ENCODE measurements at places on chromosomes 2 and 18.

- DNase-seq = no peak
These were observed 394.4 kb downstream of the FIGN start for GRCh38 chr2:163341426-163341825.

DNA sequence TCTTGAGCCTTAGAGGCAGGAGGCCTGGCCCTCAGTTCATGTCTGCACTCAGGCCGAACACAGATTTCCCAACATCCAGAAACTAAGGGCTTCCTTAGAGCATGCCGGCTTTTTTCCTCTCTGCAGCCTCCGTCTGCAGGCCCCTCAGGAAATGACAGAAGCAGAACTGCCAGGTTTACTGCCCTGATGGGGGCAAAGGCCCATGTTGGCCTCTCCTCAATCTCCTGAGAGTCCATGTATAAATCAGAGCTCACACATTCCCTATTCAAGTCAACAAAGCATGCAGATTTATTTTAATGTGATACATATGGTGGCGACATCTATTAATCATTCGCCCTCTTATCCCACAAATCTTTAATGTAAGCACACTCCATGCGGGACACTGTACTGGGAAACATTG is 475.6 kb upstream of the HS6ST1 start:
- no peak for DNase-seq

DNA sequence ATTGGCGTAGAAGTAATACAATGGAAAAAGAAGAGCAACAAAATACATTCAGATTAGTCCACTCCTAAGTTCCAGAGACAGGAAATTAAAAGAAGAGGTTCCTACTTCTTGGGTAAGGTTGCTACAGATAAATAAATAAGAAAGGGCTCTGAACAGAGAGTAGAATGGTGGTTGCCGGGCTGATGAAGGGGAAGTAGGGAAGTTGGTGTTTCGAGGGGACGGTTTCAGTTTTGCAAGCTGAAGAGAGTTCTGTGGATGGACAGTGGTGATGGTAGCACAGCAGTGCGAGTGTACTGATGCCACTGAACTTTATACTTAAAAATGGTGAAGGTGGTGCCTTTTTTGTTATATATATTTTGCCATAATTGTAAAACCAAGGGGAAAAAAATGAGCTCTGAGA is 48.2 kb downstream of the CABYR start:
- DNase-seq = no peak

GRCh38 chr18:23710068-23710527 is 20.8 kb downstream of the LAMA3 start:
- no peak for DNase-seq

DNA sequence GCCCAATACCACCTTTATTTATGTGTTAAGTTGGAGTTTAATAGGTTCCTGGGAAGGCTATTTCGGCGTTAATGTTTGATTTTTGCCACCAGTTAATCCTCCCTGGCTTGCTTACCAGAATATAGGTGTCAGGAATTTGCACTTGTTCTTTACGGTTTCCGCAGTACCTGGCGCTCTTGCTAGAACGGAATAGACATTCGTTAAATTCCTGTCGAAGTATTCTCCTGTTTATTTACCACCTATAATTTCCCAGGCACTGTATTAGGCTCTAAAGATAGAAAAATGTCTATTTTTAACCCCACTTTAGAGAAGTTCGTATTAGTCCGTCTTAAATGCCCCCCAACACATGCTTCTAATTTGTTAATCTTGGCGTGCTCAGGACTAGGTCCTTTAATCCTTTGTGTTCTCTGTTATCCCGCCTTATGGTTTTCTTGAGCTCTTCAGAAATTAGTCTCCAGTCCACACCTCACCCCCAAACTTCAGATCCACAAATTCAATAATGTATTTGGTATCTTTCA is 575 bp downstream of the CCDC150 start:
- no peak for DNase-seq

DNA sequence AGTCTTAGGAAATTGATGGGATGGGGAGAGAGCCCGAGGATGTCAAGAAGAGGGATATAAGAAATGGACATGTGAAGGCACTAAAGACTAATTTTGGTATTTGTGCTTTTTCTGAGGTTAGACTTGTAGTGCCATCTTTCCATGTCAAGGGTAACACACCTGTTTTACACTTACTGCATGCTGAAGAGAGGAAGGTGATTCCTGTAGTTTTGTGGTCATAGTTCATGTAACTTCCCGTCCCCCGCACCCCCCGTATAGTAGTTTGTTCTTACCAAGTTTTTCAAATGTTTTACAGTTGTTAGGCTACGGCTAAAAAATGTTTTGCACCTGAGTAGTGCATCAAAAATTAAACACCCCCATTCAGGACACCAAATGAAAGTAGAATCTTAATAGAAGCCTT is 73.8 kb downstream of the CLIP4 start:
- no peak for DNase-seq

GRCh38 chr2:148901142-148901541 is 26.1 kb downstream of the KIF5C start:
- DNase-seq = no peak

- no peak for DNase-seq
These were observed 51.5 kb downstream of the ETAA1 start for GRCh38 chr2:67448648-67449047.

DNA sequence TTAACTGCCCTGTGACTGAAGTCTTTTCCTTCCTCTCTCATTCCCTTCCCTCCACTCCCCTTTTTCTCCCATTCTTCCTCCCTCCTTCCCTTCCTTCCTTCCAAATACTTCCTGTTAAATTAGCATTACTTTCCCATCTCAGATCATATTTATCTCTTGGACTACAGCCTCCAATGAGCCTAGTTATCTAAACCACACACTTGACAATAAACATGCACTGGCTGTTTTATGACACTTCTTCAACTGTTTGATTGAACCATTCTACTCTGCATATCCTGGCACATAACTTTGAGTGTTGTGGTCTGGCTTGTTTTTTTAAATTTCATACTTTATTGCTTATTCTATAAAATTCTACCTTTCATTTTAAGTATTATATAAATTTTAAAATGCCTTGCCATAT is 1860.8 kb upstream of the LRRTM1 start:
- no peak for DNase-seq

DNA sequence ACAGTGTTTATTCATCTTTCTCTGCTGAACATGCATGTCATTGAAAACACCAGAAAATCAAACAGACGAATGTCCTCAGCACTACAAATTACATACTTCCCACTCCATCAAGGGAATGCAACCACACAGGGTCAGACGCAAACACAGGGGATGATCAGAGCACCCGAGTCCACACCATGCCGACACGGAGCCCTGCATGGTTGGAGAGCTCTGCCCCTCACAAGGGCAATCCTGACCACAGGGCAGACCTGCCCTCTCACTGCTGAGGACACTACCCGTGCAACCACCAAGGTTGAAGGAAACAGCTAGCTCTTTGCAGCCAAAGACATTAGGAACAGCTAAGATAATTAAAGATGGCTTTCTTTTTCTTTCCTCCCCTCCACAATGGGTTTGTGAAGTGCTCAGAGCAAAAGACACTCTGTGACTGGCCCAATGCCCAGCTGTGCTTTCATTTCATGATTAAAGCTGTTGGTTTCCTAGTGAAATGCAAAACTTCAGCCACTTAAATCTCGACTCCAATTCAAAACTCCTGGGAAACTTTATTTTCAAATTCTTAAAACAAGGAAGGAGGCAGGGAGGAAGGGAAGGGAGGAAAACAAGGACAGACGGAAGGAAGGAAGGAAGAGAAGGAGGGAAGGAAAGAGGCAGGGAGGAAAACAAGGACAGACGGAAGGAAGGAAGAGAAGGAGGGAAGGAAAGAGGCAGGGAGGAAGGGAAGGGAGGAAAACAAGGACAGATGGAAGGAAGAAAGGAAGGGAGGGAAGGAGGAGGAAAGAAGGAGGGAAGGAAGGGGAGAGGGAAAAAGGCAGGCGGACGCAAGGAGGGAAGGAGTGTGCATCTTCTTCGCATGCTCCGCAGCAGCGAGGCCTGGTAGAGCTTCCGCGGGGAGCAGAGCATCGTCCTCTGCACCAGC is 65.8 kb downstream of the NDUFA10 start:
- no peak for DNase-seq

GRCh38 chr2:156343940-156344301 is 11.4 kb upstream of the NR4A2 start:
- DNase-seq = peak; percentile 33

DNA sequence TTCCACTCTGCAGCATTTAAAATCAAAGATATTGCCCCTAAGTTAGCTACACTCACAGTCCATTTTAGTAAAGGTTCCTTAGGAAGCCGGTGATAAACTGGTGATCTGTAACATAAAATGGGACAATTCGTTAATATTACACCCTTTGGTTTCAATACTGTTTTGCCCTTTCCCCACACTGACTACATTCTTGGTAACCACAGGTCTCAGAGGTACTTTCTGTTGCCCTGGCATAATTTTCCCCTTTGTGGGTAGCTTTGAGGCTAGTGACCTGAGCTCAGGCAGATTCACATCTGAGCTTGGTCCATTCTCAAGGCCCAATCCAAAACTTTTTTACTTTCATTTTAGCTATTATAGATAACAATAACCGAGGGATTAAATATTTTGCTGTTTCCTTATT is 32.9 kb upstream of the CSRNP3 start:
- DNase-seq = no peak

- no peak for DNase-seq
These were observed 6.5 kb downstream of the SPR start for GRCh38 chr2:72893594-72894319.

DNA sequence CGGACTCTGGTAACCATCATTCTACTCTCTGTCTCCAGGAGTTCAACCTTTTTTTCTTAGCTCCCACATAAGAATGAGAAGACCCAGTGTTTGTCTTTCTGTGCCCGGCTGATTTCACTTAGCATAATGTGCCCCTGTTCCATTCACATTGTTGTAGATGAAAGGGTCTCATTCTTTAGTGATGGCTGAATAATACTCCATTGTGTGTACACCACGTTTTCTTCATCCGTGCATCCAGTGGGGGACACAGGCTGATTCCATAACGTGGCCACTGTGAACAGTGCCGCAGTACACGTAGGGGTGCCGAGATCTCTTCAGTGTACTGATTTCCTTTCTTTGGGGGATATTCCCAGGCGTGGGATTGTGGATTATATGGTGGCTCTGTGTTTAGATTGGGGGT is 72.3 kb upstream of the NFATC1 start:
- DNase-seq = no peak

DNA sequence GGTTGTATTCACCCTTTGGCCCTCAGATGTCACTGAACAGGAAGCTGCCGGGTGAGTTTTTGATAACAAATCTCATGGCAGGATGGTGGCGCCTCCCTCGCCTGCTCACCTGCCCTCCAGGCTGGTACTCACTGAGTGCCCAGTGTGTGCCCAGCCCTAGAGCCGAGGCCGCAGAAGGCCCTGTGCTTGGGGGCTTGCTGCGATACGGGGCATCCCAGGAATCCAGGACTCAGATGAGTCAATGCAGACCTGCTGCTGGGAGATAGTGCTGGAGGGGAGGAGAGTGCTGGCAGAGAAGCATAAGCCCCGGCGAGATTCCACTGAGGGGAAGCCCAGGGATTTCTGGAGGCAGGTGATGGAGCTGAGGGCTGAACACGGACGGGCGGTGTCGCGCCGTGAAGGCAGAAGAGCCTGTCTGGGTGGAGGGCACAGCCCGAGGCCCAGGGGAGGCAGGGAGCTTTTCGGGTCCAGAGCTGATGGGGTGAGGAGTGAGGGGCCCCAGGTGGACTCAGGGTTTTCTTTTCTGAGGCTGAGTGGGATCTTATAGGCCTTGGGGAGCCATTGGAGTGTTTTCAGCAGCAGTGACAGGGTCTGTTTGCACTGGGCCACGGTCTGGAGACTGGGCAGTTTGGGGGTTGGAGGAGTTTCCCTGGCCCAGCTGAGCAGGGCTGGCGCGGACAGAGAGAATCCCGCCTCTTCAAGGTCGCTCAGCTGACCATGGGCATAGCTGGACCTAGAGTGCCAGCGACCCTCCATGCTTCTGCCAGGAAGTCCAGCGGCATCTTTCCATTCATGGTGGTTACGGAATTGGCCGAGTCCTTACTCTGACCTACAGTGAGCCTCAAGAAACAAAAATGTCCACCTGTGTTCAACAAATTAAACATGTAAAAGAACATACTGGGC is 35.5 kb downstream of the LDLRAD4 start:
- DNase-seq = no peak

DNA sequence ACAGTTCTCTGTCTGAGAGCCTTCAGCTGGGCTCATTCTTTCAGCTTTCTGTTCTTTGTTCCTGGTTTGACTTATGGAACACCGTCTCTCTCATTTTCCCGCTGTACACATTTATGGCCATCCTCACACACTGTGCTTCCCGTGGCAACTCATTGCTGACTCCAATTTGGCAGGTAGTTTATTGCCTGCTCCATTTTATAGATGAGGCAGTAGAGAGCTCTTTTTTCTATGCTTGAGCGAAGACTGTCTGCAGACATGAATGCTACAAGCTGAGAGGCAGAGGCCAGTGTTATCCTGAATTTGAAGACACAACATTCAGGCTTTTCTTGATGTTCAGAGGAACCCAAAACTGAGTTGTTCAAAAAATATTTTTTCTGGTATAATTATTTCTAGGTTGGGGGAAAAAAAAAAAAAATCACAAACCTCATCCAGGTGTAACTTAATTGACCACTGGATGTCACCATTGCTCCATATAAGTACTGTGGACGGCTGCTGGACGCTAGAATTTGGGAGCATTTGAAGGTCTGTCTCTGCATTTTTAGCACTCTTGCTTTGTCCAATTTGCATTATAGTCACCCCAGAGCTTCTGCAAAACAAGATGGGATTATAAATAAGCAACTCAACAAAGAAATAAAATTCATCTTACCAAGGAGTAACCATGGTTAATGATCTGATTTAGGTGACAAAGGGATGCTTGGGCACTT is 83.5 kb downstream of the HRH4 start:
- no peak for DNase-seq

DNA sequence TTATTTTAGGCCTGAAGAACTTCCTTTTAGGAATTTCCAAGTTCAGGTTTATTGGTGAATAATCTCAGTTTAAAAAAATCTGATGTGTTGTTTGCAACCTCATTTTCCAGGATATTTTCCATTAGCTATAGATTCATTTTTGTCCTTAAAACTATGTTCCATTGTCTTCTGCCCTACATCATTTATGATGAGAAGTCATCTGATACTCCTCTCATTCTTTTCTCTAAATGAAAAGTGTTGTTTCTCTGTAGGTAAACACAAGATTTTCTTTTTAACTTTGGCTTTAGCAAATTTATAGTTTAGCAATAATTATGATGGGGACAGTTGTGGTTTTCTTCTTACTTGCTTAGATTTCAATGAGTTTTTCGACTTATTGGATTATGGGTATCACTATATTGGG is 427.3 kb downstream of the DCDC2C start:
- DNase-seq = no peak

GRCh38 chr2:30356071-30356470 is 91.0 kb upstream of the LCLAT1 start:
- DNase-seq = no peak

DNA sequence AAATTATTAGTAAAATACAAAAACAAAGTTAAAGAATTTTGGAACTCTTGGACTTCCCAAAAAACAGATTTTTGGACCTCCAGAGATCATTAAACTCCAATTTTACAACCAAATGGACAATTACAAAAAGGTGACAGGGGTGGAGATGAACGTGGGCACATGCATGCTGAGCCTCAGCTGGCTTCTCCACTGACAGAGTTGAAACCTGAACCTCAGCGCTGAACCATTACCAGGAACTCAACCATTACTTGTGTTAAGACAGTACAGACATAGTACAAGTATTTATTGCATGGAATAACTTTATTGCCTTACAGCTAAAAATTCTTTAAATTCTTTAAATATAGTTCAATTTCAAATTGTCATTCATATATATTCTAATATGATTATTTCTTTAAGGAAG is 33.0 kb upstream of the KIDINS220 start:
- DNase-seq = no peak

Data from CD4-positive, alpha-beta T cell (primary cell).